ENCODE measurements at places on chromosomes 2 and 18.

DNA sequence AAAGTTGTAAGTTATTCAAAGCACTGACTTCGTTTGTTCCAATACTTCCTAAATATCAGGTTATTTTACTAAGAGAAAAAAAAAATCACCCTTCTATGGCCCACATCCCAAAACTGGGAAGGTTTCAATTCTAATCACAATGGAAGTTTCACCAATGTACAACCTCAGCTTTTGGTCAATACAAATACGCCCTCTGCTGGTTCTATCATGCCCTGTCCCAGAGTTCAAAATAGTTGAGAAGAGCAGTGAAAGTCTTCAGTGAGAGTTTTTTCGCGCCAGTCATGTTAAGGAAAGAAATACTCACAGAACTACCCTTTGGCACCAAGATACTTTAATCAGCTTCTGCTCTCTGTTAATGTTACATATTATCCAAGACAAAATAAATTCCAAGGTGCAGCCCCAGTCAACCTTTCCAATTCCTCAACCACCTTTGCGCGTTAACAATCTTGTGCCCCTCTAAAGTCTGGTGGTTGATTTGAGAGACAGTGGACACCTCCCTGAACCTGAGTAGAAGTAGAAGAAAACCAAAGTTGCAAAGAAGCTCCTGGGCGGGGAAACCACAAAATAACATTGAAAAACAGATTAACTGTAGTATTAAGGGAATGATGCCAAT lies 59.9 kb downstream of the SUMO1 start:
- no peak for DNase-seq

GRCh38 chr2:241987726-241988125 lies 118.2 kb downstream of the RTP5 start:
- no peak for DNase-seq

- no peak for DNase-seq
Measured at GRCh38 chr2:197339496-197340220, 29.1 kb upstream of the ANKRD44 start.

- no peak for DNase-seq
Measured at GRCh38 chr2:112001136-112001715, 53.8 kb upstream of the TMEM87B start.

GRCh38 chr2:200770847-200771246 lies 40.9 kb upstream of the BZW1 start:
- no peak for DNase-seq

GRCh38 chr18:30591462-30591861 lies 451.1 kb downstream of the DSC3 start:
- no peak for DNase-seq

DNA sequence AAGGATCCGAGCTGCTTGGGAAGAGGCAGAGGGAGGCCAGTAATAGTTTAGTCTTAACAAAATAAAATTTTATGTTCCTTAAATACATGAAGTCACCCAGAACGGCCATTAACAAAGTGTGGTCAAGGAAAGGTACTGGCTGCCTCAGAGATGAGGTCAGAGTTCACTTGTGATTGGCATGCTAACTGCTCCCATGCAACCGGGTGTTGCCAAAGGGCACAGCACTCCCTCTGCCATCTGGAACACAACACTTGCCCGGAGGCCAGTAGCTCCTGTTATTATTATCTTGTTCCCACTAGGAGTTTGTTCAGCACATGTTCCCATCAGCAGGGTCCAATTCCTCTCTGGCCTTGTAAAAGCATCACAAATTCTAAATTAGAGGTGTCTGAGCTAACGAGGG lies 207.0 kb downstream of the CYP26B1 start:
- DNase-seq: no peak

- DNase-seq: no peak
Measured at GRCh38 chr18:58615140-58616132, 13.5 kb downstream of the ALPK2 start.

DNA sequence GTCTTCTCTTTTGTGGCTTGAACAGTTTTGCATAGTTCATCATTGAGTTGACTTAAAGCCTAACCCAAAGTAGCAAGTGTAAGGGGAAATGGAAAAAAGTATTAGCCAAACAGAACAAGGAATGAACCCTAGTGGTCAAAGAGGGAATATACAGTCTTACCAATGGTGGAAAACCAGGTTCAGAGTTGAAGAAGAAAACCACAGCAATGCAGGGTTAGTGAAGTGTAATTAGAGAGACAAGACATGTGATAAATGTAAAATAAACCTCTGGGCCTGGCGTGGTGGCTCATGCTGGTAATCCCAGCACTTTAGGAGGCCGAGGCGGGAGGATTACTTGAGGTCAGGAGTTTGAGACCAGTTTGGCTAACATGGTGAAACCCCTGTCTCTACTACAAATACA lies 2.4 kb downstream of the TTN start:
- no peak for DNase-seq

DNA sequence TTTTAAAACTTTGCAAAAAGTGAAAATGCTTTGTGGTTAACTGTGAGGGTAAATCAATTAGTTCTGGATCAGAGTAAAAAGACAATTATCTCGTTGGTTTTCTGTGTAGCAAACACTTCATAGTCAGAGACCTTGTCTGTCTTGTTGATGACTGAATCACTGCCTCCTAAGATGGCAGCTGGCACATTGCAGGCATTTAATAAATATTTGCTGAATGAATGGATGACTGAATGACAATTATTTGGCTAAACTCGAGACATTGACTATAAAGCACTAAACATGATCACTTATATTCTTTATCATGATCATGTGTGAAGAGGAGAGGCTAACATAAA lies 96.2 kb downstream of the MAIP1 start:
- DNase-seq: no peak

- no peak for DNase-seq
Measured at GRCh38 chr18:27771571-27771970, 405.4 kb downstream of the CDH2 start.

- no peak for DNase-seq
Measured at GRCh38 chr2:60497500-60497899, 56.0 kb downstream of the BCL11A start.

DNA sequence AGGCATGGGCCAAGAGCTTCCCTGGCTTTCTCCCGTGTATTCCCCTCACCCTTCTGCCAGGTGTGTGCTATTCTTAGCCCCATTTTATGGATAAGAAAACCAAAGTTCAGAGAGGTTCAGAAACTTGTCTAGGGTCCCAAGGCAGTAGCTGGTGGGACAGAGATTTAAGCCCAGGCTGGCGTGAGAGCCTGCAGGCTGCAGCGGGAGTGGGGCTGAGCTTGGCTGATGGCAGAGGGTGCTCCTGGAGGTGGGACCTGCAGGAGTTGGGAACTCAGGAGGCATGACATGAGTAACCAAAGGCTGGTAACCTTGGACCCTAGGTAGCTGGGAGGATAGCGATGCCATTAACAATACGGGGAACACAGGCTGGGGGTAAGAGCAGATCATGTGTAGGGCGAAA lies 87.3 kb upstream of the B3GNT7 start:
- no peak for DNase-seq

DNA sequence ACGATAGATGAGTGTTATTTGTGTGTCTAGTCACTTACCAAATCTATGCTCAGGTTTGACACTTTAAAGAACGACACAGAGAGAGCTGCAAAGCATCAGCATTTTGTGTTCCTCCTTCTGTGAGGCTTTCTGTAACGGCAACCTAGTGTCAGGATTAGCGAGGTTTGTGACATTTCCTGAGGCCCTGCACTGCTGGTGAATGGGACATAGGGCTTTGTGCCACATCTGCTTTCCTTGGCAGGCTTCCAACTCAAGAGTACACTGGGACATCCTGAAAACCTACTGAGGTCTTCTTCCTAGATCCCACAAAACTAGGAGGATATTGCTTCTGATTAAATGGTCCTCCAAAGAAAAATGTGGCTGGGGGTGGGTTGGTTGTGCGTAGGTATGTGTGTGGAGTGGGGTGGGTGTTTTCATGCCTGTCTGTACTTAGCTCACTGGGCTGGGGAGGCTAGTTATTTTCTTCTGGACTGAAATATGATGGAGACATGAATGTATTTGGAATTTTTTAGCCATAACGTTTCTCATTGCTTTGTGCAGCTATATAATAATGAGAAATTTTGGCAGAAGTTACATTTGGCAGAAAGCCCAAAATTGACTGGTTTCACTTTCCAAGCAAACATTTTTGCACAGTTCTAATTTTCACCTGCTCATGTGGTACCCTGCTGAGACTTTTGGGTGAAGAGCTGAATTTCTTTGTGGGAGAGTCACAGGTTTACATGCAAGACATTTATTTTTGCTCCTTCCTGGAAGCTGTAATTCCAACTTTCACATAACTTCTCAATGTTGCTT lies 308.4 kb downstream of the XIRP2 start:
- DNase-seq: peak; percentile 0

DNA sequence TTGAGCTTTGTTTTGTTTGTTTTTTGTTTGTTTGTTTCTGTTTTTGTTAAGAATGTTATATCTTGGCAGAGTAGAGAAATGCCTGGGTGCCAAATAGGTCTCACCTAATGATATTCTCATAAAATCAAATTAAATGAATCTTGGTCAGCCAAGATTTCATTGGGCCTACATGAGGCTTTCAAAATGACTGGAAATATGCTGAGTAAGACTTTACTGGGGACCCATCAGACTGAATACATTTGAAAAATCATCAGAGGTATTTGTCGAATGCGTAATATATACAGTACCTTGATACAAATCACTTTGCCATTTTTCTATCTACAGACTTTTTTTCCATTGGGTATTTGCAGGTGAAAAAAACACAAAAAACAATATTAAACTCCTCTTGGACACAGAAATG lies 480.8 kb downstream of the CDH2 start:
- DNase-seq: no peak

- DNase-seq: no peak
Measured at GRCh38 chr18:23528580-23529472, 25.5 kb downstream of the RMC1 start.

GRCh38 chr18:54239091-54239490 lies 14.6 kb upstream of the MBD2 start:
- no peak for DNase-seq

GRCh38 chr2:238964544-238965067 lies 116.7 kb downstream of the TWIST2 start:
- no peak for DNase-seq

GRCh38 chr2:166647935-166648334 lies 153.9 kb upstream of the SCN7A start:
- no peak for DNase-seq

DNA sequence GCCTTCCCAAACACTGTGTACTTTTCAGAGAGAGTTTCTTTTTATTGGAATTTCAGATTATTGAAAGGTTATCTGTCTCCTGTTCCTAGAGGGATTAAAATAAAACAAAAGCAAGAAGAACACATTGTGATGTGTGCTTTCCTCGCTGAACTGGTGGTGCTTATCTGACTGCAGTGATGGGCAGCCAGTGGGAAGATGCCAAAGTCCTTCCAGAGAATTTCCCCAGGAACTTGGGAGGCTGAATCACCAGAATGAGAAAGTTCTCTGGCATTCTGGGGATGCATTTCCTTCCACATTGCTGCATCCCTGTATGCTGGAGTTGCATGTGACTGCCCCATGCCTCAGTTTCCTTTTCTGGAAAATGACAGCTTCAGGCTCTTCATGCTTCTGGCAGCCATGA lies 53.9 kb upstream of the SEC11C start:
- DNase-seq: no peak

DNA sequence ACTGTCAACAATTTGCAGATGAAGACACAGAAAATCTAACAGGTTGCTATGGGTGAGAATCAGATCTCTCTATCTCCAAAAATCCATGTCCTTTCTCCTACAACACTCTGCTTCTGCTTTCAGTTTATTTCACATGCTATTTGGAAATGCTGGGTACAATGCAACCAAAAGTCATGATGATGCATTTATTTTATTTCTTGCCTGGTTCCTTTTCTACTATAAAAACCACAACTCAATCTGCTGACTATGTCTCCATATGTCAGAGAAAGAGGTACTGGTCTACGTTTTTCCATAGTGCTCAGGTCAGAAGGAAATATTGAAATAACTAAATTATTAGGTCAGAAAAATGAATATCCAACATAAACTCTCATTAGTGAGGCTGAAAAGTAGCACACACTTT lies 20.5 kb downstream of the RAD51AP2 start:
- no peak for DNase-seq

DNA sequence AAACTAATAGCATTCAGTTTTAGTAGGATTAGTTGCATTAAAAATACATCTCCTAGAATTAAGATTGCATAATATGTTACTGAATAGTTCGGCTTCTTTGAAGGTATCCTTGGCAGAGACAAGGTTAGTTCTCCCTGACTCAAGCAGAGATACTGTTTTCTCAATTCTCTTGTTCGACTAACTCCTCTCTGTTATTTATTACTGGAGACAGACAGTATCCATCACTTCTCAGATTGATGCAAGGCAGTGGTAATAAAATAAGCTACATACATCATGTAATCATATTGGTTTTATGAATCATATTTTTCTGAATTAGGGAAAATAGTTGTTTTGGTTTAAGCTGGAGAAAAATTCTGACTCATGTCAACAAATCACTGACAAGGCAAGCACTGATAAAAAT lies 134.8 kb downstream of the SLC8A1 start:
- DNase-seq: no peak

GRCh38 chr2:85213404-85213803 lies 80.2 kb downstream of the TCF7L1 start:
- DNase-seq: no peak

DNA sequence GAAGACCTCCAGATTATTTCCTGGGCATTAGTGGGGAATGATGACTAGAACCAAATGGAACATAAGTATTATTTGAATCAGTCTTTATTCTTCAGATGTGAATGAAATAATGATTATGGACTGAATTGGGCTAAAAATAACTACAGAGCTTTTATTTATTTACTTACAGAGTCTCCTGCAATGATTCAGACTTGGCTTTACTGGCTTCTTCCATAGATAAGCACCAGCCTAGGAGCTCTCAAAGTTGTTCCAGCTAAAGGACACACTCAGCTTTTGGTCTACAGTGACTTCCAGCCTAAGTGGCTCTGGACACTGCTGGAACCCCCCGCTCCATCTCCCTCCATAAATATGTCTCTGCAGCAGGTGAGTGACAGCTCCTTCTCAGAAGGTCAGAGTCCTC lies 24.3 kb upstream of the ARHGAP25 start:
- no peak for DNase-seq

DNA sequence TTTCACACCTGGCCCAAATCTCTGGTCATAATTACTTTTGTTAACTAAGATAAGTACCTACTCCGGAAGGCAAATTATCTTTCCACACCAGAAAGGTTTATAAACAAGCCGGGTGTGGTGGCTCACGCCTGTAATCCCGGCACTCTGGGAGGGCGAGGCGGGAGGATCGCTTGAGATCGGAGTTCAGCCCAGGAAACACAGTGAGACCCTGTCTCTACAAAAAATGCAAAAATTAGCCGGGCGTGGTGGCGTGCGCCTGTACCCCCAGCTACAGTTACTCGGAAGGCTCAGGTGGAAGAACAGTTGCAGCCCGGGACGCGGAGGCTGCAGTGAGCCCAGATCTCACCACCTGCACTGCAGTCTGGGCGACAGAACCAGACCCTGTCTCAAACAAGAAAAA lies 2.1 kb downstream of the PUM2 start:
- no peak for DNase-seq

- no peak for DNase-seq
Measured at GRCh38 chr2:36330473-36331395, 24.8 kb upstream of the CRIM1 start.

GRCh38 chr18:48345596-48345995 lies 63.6 kb downstream of the ZBTB7C start:
- DNase-seq: no peak

- DNase-seq: no peak
Measured at GRCh38 chr2:23824777-23825212, 102.1 kb downstream of the ATAD2B start.
